ENCODE measurements at places on chromosomes 11 and 22.
A peak's percentile ranks its signal among the peaks of the same experiment; 100 is the strongest.

- no peak for DNase-seq
Observed at GRCh38 chr11:93073026-93073425, 103.6 kb downstream of the MTNR1B start.

- peak; percentile 92 for DNase-seq
Observed at GRCh38 chr11:78350646-78351165, 66.9 kb downstream of the GAB2 start.

GRCh38 chr11:69155302-69156234, at the start of gene SMIM38:
Gene SMIM38, plus strand, starts transcription at chr11:69155935. Its CDS starts 1,912 bp downstream, at chr11:69157847.
- DNase-seq, result no peak

DNA sequence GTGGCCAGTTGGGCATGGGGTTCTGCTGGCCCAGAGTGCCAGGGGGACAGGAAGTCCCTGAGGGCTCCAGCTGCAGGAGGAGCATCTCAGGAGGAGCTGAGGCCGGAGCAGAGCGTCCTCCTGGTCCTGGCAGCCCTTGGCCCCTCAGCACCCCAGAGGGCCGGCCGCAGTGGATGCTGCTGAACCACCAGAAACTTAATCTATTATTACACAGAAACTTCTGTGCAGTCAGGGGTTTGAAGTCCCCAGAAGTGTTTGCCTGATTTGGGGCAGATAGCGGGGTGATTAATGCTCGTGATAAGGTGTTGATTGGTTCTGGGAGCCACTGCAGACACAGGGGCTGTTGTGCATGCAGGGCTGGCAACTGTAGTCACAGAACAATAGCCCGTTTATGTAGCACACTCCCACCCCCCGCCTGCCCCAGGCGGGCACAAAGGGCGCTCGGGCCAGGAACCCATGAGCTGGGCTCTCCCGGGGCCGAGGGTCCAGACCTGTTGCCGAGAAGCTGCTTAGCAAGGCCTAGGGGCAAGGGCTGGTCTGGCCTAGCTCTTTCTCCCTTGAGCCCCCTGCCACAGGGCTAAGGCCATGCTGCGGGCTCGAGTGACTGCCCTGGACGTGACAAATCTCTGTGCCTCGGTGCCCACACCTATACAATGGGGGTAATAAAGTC, 29.0 kb upstream of the KCNQ1OT1 start:
- no peak for DNase-seq

DNA sequence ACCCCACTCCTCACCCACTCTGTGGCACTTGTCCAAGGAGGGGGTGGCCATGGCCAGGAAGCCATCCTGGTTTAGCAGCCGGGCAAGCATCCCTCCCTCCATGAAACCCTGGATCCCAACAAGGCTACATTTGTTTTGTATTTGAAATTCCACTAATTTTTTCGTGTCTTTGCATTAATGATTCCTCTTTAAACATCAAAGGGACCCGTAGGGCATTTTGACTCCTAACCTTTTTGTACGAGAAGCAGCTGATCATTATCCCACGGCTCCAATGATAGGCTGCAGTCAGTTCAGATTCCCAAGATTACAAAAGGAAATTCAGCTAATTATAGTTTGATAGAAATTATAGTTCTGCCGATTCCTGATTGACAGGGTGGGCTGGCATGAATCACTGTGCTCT, 10.7 kb downstream of the MYEOV start:
- no peak for DNase-seq

- no peak for DNase-seq
Observed at GRCh38 chr22:25085156-25085555, 114.5 kb upstream of the CRYBB3 start.
